ENCODE measurements at places on chromosomes 5 and 9.

DNA sequence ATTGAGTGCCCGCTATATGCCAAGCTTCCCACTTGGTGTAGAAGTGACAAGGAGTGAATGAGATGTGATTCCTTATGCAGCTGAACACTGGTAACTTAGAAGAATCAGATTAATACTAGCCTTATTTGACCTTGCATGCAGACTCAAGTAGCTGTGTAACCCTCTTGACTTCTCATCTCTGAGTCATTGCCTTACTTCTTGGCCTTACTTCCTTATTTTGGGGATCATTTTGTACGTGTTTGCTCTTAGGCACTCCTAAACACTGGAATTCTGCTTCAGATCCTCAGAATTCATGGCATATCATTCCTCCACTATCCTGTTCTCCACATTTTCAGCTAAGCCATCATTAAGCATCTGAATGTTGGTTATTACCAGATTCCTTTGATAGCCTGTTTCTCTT, 948.9 kb upstream of the ARRDC3 start:
- DNase-seq = no peak

DNA sequence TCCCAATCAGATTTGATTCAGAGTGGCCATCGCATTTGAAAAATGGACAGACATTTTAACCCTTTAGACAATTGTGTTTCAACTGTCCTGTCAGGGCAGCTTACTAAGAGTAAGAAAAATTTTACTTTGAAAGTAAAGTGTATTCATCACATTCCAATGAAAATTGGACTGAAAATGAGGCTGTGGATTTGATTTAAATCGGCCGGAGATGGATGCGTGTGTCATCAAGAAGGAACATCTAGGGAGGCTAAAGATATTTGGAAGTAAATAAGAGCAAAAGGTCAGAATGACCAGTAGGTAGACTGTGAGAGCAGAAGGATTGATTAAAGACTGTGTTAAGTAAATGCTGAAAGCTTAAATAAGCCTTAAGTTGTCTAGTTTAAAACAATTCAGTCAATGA, 1.5 kb downstream of the ZCCHC7 start:
- DNase-seq = no peak

GRCh38 chr5:105903069-105903468, 1767.7 kb downstream of the EFNA5 start:
- no peak for DNase-seq

DNA sequence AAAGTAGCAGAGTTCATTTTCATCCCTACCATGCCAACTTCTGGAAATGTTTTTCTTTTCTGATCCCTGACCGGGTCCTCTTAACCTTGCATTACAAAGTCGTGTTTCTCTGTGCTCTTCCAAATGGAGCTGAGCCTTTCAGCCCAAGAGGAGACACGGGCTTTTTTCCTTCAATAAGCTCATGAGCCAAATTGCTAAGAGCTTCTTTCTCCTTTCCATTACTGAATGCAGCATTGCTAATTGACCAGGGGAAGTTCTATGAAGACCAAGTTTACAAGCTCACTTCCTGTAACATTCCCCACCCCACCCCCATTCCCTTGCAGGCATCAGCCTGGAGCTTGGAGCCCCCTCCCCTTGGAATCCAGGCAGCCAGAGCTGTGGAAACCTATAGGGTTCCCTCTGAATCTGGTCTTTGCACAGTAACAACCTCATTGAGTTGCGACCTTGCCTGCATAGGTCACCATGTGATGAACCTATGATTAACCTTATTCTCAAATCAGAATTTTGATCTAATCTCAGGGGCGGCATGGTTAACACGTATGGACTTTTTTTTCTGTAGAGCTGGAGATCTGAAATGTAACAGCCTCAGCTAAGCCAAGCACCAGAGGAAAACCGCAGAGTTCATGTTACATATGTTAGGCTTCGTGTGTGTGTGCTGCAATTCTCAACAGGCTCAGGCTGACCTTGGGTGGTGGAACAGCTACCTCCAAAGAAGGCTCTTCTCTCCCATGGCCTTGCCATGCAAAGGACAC, 395.7 kb upstream of the ZNF462 start:
- no peak for DNase-seq

GRCh38 chr5:116492016-116492623, 82.5 kb downstream of the SEMA6A start:
- DNase-seq = no peak

DNA sequence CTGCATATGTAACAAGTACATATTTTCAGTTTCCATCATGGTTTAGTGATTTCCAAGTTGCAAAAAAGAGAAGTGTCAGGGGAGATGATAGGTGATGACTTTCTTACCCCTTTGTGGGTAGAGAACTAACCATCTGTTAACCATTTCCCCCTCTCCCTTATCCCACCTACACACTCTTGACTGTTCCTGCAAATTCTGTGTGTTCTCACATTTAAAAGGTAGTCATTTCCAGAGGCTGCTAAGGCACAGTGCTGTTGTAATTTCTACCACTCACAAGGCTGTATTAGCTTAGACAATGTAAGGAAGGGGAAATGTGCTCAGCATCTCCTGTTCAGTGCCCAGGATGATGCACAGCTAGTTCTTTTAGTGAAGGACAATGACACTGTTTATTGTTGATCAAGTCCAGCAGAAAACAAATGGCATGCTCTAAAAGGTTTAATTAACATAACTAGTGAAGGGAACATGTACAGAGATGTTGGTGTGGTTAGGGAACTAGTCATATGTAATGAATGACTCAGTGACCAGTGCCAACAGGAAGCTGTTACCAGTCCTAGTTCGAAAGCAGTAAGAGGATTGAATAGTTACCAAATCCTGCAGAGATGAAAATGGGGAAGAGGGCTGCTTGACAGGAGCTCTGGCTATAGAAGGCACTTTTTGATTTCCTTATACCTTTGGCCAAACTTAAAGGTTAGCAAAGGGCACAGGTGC, 165.1 kb downstream of the PLK2 start:
- no peak for DNase-seq

DNA sequence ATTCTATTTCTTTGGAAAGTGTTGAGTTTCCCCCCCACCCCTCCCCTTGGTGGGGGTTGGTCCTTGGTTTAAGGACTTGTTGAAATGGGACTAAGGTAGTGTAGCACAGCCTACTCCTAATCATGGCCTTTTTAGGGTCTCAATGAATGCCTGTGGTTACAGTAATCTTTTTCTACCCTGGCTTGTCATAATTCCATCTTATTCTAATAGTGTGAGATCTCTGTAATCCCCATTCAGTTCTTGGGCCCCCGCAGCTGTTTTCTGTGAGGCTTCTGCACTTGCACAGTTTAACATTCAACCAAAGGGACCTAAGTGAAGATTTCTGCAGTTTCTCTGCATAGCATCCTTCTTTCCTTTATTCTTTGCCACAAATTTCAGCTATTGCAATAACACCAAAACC, 30.7 kb downstream of the TNFSF15 start:
- no peak for DNase-seq
